ENCODE measurements at places on chromosomes 6 and 20.
A peak's percentile ranks its signal among the peaks of the same experiment; 100 is the strongest.

DNA sequence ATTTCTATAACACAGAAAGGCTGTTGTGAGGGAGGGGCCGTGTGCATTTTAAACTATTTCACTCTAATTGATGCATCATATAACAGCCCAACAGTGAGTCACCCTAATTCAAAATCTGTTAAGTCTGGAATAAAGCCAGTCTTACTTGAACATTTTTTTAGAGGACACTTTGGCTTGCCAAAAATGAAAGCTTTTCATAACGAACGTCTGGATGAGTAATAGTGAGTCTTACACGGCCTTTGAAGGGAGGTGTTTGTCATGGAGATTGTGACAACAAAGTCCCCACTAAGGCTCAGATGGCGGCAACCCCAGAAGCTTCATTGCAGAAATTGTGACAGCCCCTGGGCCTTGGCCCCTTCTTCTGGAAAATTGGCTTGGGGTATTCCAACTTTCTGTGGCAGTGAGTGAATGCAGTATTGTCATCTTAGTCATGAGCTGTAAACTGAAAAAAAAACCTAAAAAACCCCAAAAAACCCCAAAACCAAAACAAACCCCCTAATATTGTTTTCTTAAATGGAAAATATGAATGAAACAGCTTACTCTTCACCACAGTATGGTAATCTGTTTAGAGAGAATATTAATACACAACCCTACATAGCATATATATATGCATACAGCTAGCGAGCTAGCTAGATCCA, 92.6 kb upstream of the CLDN20 start:
- no peak for DNase-seq

DNA sequence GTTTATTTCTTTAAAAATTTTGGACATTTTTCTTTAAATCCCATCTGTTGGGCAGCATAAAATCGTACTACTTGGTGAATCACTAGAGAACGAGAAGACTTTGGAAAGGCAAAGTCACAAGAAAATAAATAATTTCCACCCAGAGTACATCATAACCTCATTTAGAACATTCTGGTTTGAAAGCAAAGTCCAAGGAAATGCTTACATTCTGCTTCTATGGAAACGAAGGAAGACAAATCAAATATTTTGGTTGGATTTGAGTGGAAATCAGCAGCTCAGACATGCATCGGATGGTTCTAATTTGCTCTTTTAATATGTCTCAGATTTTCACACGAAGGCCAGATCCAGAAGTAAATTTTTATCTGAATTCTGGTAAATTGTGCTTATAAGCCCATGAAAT, 60.7 kb upstream of the LTV1 start:
- no peak for DNase-seq

DNA sequence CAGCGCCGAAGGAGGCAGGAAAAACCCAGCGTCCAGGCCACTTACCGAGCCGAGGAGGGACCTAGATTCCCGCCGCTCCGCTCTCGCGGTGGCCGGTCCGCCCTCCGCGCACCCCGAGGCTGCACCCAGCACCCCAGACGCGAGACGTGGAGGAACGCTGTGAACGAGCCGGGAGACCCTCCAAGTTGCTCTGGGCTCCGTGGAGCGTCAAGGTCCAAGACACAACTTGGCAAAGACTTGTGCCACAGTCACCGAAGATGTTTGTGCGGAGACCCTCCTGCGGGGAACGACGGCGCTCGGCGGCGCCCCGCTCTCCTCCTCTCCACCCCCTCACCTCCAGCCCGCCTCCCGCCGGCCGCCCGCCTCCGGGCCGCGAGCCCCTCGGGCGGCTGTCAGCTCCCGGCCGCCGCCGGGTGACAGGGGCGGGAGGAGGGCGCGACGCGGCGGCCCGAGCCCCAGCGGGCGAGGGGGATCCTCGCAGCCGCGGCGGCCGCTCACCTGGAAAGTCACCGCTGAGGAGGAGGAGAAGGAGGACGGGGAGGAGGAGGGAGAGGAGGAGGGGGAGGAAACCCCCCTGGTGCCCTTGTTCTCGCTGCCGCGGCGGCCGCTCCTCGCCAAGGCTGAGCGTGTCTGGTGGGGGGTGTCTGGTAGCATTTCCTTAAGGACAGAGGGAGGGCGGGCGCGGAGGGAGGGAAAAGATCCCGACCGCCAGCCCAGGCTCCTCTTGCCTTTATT, 637 bp upstream of the HIVEP2 start:
- peak; percentile 27 for DNase-seq

DNA sequence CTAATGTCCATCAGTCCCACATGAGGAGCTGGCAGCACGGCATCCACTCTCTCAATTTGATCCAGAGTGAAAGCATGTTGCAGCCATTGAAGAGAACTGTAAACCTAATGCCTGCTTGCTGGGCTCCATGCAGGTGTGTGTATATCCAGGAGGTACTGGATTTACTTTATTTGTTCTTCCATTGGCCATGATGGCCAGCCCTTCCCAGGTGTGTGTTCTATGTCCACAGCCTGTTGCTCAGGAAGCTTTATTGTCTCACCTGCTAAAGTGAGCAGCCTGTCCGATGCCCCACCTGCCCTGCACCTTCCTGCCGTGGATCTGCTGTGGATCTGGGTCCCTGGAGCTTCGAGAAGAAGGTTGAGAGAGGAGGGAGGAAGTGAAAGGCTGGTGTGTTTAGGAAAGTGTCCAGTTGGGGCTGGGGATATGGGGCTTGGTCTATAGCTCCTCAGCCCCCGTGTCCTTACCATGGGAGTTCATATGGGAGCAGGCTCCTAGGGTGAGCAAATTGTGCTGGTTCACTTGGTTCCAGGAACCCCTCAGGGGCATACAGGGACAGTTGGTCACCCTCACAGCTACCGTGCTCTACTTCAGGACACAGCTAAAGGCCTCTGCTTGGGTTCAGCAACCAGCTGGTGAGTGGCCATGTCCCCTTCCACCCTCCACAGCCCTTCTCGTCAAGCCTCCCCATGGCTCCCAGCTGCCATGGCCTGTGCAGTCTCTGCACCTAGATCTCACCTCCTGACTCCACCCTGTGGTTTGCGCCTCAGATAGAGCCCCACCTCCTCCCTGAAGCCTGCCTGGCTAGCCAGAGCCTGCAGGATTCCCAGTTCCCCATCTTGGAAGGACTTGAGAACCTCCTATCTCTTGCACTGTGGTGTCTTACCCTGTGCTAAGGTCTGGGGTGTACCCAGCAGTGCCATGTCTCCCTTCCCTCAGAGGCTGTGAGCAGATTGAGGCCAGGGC, 12.7 kb downstream of the TREML2 start:
- DNase-seq: no peak

GRCh38 chr6:108872575-108872974, 24.4 kb downstream of the ARMC2 start:
- DNase-seq: no peak

GRCh38 chr6:75504465-75505222, 11.0 kb upstream of the FILIP1 start:
- no peak for DNase-seq

GRCh38 chr20:33668466-33669155, 1.9 kb downstream of the ACTL10 start:
- DNase-seq: no peak

DNA sequence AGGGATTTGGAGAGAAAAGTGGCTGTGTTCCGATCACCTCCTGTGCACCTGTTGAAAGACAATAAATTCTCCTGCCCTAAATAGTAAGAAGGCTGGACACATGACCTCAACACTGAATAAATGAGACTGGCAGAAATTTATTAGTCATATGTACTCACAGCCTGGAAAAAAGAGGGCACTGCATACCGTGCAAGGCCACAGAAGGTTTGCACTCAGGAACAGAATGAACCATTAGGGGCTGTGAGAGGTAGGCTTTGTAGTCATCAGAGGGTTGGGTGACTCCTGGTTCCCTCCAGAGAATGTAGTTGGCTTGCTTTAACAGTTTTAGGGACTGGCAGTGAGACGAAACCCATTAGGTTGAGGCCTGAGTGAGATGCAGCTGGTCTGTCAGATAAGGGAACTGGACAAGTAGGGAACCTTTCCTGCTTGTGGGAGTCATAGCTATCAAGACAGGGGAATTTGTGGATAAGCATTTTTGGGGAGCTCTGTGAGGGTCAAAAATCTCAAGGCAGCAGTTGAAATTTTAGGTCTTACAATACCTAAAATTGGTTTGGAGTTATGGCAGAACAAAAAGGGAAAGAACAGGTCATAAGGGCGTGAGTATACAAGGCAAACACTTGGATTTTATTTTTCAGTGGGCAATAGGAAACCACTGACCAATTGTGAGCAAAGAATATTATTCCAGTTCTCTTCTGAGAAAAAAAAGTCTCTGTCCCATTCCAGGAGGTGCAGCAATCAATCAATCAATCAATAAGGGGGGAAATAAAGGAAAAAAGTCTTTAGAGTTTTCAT, 67.9 kb upstream of the BTN3A2 start:
- DNase-seq: no peak

- no peak for DNase-seq
These were observed 86.3 kb downstream of the SLC22A23 start for GRCh38 chr6:3370361-3371221.

DNA sequence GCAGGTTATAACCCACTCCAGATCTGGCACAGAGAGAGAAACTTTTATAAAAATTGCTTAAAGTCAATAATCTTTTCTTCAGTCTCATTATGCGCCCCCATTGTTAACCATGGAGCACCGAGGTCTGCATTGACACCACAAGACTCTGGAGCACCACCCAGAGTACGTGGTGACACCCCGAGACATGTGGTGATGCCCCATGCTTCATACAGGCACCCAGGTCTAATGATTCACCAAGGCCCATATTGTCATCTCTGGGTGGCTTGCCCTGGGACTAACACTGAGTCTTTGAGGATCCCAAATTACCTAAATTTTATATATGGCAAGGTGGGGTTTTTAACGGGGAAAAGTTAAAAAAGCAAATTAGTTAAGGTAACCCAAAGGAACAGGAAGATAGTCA, 31.1 kb downstream of the CD109 start:
- DNase-seq: no peak

DNA sequence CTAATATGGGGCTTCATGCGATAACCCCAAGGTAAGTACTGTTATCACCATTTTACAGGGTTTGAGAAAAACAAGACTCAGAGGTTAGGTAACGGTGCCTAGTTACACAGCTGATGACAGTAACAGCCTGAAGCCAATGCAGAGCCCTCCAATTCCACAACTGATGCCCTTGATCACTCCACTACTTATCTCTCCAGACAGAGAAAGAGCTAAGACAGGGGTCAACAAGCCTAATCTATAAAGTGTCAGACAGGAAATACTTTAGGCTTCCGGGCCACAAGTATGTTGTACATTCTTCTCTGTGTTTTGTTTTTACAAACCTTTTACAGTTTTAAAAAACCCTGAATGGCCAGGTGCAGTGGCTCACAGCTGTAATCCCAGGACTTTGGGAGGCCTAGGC, 50.9 kb downstream of the MAP7 start:
- DNase-seq: no peak

DNA sequence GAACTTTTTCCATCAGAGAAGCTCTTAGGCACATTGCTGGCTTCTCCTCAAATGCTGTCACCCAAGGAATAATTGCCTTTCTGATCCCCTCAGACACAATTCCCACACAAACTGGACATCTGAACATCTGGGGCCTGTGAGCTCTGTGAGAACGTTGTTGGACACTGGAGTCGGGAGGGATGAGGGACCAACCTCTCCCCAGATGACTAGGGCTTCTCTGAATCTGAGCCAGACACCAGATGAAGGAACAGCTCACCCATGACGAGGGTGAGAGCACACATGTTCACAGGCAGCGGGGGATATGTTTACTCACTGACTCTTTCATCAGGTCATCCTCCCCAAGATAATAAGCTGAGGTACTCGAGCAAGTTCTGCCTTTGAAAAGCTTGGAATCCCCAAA, 283.9 kb upstream of the SUPT3H start:
- DNase-seq: peak; percentile 78

DNA sequence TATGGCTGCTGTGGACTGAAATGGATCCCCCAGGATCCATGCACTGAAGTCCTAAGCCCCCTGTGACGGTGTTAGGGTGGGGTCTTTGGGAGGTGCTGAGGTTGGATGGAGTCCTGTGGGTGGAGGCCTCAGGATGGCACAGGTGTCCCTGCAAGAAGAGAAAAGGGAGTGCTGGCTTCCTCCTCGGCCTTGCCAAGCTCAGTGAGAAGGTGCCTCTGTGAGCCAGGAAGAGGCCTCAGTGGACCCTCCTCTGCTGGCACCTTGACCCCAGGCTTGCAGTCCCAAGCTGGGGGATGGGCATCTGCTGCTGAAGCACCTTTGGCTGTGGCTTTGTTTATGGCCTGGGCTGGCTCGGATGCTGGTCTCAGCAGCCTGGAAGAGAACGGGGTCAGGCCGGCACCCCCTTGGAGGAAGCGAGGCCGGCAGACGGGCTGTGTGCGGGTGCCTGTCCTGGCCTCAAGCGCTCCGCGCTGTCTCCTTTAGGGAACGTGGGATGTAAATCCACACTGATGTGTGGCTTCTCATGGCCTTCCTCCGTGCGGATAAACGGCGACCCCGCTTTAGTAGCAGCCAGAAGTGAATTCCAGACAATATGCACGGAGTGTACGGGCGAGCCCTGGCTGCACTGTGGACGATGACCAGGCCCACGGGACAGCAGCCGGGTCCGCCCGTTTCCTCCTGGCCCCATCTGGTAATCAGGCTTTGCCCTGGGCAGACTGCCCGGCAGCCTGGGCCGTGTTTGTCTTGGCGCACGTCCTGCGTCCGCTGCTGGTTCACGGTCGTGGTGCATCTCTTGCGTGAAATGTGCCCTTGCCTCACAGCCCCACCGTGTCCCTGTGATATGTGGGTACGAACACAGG, 182.6 kb downstream of the ERMARD start:
- no peak for DNase-seq

DNA sequence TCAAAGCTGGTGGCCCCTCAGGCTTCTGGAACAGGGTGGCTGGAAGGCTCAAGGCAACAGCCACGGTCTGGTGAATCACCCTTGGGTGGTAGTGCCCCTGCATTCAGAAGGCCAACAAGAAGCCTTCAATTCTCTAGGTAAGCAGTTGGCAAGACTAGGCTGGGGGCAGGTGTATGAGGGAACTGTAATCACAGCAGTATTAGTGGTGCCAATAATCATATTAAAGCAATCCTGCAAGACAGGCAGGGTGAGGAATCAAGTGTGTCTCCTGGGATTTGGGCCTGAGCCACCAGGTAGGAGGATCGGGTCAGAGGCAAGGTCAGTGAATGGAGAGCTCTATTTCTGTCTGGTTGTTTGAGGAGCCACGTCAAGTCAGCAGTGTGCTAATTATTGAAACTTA, 24.9 kb upstream of the SCUBE3 start:
- DNase-seq: no peak

DNA sequence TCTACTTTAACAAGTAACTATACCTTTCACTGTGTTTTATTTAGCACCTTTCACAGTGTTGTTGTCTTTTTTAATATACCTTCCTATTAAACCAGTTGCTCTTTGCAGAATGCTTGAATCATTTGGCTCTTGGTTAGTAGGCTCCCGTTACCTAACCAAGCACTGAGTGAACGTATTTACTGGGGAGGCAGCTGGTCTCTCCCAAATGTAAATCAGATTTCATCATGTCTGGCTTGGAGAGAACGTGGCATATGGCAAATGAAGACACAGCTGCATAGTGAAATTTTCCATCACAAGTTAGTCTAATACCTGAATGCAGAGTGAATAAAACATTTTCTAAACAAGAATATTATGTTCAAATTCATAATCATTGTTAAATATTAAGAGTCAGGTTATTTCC, 12.4 kb downstream of the HTR1E start:
- DNase-seq: no peak

- DNase-seq: no peak
These were observed 117.3 kb downstream of the OPRM1 start for GRCh38 chr6:154156135-154156896.

- DNase-seq: no peak
These were observed 3.5 kb upstream of the BPI start for GRCh38 chr20:38300438-38300837.

GRCh38 chr6:152404936-152405595, 232.1 kb downstream of the SYNE1 start:
- DNase-seq: no peak

All from brain pericyte (primary cell).